ENCODE measurements at places on chromosomes 2 and 18.

GRCh38 chr18:79726721-79727120, 47.1 kb downstream of the CTDP1 start:
- DNase-seq, result no peak

- peak; percentile 56 for DNase-seq
These were observed 3.7 kb downstream of the NFATC1 start for GRCh38 chr18:79399275-79400081.

GRCh38 chr2:74583504-74583903, 29.0 kb downstream of the DOK1 start:
- no peak for DNase-seq

DNA sequence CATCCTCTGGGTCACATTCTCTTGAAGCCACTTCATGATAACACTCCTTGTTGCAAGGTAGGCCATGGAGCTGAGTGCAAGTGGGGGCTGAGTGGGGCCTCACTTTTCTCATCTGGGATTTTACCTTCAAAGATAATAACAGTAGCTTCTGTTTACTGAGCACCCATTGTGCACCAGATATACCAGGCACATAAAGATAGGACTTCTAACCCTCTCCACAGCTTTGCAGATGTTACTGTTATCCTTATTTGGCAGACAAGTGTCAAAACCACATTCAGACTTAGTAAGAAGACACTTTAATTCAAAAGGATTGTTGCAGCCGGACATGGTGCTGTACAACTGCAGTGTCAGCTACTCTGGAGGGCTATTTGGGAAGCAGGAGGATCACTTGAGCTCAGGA, 12.8 kb upstream of the FAM136A start:
- DNase-seq, result no peak

DNA sequence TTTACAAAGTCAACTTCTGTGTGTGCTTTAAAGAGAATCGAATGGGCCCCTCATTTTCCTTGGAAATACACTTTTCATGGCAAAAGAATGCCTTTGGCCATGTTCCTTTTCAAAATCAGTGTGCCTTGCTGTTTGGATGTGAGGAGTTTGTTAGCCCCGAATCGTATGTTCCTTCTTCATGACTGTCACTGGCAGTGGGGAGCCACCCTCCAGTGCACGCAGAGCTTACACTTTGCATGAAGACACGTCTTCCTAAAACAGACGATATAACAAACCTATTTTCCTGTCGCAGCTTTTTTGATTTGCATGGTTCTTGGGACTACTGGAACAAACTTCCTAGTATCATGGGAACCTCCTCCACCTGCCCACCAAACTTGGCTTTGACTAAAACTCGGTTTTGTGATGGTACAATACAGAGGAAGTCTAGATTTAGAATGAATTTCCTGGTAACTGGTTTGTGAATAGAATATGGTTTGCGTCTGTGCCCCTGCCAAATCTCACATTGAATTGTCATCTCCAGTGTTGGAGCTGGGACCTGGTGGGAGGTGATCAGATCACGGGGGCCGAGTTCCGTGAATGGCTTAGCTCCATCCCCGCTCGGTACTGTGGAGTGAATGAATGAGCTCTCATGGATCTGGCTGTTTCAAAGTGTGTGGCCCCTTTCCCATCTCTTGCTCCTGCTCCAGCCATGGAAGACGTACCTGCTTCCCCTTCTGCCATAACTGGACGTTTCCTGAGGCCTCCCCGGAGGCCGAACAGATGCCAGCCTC, 194.9 kb downstream of the TWIST2 start:
- DNase-seq, result no peak

DNA sequence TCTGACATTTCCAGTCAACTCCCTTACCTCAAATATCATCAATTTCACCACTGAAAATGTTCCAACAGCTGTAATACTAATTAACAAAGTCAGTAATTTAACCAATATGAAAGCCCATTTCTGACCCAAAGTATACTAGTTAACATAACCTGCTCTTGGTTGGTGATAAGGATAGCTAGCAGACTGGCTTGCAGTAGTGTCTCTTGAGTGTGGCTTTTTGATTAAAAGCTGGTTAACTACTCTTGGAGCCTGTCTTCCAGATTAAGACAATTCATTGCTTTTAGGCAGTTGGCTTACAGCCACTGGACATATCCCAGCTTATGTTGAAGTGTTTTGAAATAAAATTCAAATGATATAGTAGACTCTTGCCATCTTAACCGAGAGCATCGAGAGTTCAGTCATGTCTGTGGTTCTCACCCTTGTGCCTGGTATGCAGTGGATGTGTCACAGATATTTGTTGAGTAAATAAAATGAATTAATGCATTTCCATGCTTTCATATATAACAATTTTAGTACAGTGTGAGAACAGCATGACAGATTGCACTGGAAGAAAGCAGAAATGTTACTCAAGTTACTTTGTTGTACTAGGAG, 158.1 kb downstream of the TANC1 start:
- DNase-seq, result no peak

DNA sequence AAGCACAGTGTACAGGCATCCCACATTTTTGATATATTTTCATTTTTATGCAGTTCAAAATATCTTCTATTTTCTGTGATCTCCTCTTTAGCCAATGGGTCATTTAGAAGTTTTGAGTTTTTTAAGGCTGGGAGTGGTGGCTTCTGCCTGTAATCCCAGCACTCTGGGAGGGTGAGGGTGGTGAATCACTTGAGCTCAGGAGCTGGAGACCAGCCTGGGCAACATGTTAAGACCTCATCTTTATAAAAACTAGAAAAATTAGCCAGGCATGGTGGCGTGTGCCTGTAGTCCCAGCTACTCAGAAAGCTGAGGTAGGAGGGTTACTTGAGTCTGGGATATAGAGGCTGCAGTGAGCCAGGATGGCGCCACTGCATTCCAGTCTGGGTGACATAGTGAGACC, 17.8 kb downstream of the UBR3 start:
- DNase-seq, result no peak

GRCh38 chr2:178895872-178896271, 88.6 kb upstream of the TTN start:
- DNase-seq, result no peak

GRCh38 chr18:5853253-5853652, 42.1 kb downstream of the TMEM200C start:
- no peak for DNase-seq

GRCh38 chr2:109213646-109214433, 84.8 kb downstream of the SH3RF3 start:
- DNase-seq, result no peak

DNA sequence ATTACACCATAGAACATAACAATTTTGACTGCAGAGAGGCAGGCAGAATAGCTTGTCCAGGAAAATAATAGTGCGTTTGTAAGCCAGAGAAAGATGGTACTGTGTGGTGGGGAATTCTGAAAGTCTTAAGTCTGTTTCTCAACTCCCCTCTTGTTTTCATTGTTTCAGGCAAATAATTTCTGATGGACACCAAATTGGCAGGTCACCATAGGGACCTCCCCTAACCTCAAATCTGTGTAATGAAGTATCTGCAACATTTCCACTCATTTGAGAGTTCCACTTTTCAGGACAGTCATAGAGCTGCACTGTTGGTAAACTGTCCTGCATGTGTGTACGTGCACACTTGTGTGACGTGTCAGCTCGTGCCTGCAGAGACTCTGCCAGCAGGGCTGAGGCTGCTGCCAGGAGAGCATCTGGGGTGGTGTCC, 195.6 kb downstream of the AGAP1 start:
- no peak for DNase-seq

GRCh38 chr18:43627848-43628530, 350.7 kb upstream of the SYT4 start:
- DNase-seq, result no peak

DNA sequence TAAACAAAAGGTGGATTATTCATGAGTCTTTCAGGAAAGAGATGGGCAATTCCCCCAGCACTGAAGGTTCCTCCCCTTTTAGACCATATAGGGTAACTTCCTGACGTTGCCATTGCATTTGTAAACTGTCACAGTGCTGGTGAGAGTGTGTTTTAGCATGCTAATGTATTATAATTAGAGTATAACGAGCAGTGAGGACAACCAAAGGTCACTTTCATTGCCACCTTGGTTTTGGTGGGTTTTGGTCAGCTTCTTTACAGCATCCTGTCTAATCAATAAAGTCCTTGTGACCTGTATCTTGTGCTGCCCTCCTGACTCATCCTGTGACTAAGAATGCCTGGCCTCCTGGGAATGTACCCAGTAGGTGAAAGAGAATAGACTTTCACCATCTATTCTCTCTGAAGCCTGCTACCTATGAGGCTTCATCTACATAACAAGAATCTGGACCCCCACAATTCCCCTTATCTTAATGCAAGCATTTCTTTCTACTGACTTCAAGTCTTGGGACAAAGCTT, 148.7 kb downstream of the CABLES1 start:
- DNase-seq, result no peak

- DNase-seq, result no peak
These were observed 27.8 kb upstream of the TTC39C start for GRCh38 chr18:23986600-23987359.

DNA sequence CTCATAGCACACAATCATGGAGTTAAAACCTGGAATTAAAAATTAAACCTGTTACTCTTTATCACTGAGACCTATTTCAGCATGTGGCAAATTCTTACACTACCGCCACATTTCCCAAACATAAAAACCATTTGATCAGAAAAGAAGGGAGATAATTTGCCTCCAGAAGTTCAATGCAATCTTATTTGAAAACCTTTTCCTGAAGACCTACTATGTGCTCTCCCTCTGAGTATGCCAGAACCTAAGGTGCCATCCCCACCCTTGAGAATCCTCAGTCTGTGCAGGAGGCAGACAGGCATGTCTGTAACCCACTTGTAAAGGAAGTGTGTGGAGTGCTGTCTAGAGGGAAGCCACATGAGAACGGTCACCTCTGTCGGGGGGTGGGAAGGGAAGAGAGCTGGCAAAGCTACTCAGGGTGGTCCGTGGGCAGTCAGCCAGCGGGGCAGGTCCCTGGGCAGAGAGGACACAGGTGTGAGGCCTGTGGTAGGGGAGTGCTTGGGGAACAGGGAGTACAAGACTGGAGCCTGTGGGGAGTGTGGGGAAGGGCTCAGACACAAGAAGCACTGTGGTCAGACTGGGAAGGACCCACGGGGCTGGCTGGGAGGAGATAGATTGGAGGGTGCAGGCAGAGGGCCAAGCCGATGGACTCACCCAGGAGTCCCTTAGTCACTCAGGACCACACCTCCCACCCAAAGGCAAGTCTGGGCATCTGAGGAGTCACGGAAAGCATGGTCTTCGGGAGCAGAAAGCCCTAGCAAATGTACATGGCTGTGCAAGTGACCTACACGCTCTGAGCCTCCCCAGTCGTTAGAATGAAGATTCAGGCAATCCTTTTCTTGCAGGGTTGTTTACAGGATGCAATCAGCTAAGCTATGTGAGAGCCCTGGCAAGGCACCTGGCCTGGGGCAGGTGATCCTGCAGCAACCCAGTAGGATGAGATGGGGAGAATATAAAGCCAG, 22.8 kb downstream of the CRACDL start:
- peak; percentile 41 for DNase-seq

- DNase-seq, result no peak
These were observed 92.0 kb downstream of the GAREM1 start for GRCh38 chr18:32378705-32379104.

All from ecto neural progenitor cell (in vitro differentiated cells).